Activated CD4-positive, alpha-beta memory T cell treated with anti-CD3 and anti-CD28 coated beads for 36 hours (primary cell): ENCODE measurements at places on chromosomes 5 and 9. TPM values are rescaled to one million over a fixed set of nuclear protein-coding genes. Genes with fewer than 3 reads are reported as not detected.

GRCh38 chr9:134350416-134350994 is 24.2 kb downstream of the RXRA start:
- DNase-seq: no peak

GRCh38 chr5:144487761-144488160 is 317.1 kb downstream of the KCTD16 start:
- no peak for DNase-seq

DNA sequence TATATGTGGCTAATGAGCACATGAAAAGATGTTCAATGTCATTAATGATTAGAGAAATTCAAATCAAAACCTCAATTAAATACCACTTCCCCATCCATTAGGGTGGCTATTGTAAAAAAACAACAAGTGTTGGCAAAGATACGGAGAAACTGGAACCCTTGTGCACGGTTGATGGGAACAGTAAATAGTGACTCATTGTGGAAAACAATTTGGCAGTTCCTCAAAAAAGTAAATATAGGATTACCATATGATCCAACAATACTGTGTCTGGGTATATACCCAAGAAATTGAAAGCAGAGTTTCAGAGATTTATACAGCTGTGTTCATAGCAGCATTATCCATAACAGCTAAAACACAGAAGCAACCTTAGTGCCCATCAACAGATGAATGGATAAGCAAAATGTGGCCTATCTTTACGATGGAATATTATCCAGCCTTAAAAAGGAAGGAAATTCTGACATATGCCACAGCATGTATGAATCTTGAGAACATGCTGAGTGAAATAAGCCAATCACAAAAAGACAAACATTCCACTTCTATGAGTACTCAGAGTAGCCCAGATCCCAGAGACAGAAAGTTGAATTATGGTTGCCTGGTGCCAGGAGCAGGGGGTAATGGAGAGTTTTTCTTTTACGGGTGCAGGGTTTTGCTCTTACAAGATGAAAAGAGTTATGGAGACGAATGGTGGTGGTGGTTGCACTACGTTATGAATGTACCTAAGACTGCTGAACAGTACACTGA is 41.4 kb upstream of the LRRC14B start:
- no peak for DNase-seq

- DNase-seq: no peak
These were observed 33.2 kb downstream of the IDNK start for GRCh38 chr9:83656032-83656680.

- DNase-seq: no peak
These were observed 188.3 kb downstream of the GRIA1 start for GRCh38 chr5:153678617-153679329.

GRCh38 chr9:118984607-118985006 is 384.6 kb downstream of the BRINP1 start:
- no peak for DNase-seq

DNA sequence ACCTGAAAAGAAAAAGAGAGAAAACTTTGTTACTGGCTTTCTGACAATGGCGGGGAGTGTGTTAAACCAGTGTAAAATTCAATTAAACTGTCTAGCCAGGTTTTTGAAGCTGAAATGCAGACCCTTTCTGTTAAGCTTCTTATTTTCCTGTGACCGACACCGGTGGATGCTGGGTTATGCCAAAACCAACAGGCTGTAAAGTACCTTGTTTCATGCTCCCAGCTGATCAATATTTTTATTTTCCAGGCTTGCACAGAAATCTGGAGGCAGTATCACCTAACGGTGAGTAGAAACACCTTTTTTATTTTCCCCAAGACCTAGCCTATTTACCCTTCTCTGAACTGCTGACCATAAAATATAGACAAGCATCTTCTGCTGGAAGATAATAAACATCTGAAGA is 94.9 kb upstream of the GRHPR start:
- no peak for DNase-seq

DNA sequence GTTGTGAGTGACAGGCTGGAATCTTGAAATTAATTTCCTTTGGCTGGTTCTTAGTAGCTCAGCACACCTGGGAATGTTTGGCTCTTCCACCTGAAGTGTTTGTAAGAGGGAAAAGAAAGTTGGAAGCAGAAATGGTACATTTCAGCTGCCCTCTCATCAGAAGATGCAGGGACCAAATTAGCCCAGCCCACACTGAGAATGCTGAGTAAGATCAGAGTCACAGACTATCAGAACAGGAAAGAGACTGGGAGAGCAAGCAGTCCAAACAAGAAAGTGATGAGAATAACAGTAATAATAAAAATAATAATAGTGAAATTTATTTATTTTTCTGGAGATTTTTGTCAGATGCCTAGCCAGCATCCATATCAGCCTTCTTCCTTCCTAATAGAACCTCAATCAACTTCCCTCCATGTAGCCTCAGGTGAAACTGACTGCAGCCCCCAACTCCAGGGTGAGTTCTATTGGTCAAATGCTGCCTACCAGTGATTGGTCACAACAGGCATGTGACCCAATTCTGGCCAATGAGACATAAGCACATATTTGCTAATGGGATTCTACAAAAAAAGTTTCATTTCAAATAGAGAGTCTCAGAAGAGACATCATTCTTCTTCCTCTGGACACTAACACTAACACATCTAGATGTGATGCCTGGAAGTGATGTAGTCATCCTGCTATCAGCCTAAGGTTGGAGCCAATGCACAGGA is 31.2 kb upstream of the ADRA1B start:
- DNase-seq: no peak

DNA sequence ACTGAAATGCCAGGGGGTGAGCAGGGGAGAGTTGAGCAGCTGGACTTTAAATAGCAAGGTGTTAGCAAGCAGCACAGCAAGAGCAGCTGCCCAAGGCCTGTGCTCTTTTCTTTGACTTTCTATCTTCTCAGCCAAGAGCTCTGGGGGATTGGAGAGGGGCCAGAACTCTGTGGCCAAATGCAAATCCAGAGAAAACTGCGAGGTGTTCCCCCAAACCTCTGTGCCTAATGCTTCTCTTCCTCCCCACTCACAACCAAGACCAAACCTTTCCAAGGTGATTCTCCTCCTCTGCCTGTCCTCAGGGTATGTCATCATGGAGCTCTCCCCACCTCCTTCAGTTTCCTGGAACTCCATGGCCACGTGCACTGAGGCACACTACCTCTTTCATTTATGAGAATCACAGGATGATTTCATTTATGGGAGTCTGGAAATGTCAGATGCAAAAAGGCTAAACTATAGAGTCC is 118.7 kb upstream of the WWC1 start:
- DNase-seq: no peak

- DNase-seq: peak; percentile 52
These were observed at the start of gene VAV2 for GRCh38 chr9:133991964-133992779. Gene VAV2, minus strand, starts transcription at chr9:133992324. Its CDS starts 46 bp downstream, at chr9:133992278.

GRCh38 chr5:154406826-154407225 is 39.0 kb upstream of the SAP30L start:
- DNase-seq: no peak

DNA sequence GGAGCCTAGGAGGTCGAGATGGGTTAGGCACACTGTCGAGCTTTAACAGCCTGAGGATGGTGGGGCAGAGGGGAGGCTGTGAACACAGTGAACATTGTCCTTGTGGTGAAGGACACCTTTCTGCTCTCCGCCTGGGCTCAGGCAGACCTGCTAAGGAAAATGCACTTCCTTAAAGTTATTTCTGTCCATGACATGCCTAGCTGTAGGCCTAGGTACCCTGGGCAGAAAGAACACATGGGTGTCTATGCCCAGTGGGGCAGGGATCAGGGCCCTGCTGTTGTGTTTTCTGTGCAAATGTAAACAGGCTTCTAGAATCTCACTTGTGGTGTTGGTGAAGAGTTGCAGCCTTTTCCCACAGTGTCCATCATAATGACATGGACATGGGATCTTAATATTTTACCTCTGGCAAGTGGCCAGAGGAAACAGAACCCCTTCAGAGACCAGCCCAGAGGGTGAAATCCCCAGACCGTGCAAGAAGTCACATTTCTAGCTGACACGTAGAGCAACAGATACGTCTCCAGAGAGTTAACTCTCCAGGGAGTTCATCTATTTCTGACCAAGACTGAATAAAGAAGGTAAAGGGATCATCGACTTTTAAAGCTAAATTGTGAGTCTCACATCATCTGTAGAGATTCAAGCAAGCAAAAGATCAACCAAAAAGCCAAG is 79.2 kb downstream of the C9orf152 start:
- no peak for DNase-seq

GRCh38 chr5:118905196-118905595 is 83.2 kb downstream of the DTWD2 start:
- no peak for DNase-seq

- no peak for DNase-seq
These were observed 9.8 kb downstream of the CCNG1 start for GRCh38 chr5:163447191-163447590.

DNA sequence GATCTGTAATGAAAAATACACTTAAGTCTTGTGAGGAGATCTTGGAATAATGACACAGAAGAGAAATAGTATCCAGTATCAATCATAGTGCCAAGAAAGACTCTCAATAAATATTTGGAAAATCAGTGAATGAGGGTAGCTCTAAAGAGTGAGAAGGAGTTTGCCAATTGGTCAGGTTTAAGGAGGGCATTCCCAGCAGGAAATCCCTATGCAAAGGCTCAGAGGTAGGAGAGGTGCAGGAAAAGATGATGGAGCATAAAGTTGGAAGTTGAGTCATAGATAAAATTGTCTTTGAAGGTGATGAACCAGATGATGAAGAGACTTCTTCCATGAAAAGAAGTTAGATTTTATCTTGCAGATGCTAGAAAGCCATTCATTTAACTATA is 27.8 kb downstream of the TNPO1 start:
- no peak for DNase-seq

Gene TMC1
- not detected for total RNA-seq

Gene PCDHB11
- not detected for total RNA-seq

Gene SPINK4
- total RNA-seq: not detected

Gene TMEM174
- not detected for total RNA-seq

Gene FNIP1
- total RNA-seq: 14.0 TPM

Gene ASPN
- total RNA-seq: not detected

Gene TAF11L12
- not detected for total RNA-seq

Gene PIP5K1B
- 1.1 TPM for total RNA-seq

Gene ADRB2
- 0.36 TPM for total RNA-seq
